Naive thymus-derived CD8-positive, alpha-beta T cell (primary cell): ENCODE measurements at places on chromosomes 6 and 20. TPM values are rescaled to one million over a fixed set of nuclear protein-coding genes. Genes with fewer than 3 reads are reported as not detected.

DNA sequence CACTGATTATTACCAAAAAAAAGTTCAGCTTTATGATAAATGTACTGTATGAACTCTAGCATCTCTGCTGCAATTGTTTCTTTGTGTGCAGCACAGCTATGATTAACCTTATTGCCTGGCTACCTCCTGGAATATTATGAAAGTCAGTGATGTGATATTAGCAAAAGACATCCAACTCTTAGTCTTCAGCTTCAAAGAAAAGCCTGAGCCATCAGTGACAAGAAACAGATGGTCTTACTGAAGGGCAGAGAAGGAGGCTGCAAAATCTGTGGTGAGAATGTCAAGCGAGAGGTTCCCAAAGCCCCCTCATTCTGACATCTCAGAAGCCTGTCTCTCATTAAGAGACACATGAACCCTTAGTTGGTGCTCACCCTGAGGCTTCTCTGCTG lies 89.4 kb upstream of the TNFAIP3 start:
- DNase-seq = no peak

DNA sequence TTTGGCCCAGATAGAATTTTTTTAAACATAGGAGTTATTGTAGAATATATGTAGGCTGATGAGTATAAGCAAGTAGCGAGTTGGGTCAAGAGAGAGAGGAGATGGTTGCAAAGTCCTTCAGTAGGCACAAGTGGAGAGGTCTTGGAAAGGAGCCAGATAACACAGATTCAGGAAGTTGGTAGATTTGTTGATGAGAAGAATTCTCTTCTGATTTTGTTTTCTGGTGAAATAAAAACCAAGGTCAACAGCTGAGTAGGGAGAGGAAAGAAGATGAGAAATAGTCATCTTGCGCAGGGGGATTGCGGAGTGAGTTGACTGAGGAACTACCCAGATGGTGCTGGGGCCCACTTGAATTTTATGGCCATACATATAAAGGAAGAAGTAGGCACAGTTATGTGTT lies 17.4 kb upstream of the CD83 start:
- DNase-seq = no peak

PKIB gene
- total RNA-seq = 0.82 TPM

SNAP91 gene
- total RNA-seq = not detected

DNA sequence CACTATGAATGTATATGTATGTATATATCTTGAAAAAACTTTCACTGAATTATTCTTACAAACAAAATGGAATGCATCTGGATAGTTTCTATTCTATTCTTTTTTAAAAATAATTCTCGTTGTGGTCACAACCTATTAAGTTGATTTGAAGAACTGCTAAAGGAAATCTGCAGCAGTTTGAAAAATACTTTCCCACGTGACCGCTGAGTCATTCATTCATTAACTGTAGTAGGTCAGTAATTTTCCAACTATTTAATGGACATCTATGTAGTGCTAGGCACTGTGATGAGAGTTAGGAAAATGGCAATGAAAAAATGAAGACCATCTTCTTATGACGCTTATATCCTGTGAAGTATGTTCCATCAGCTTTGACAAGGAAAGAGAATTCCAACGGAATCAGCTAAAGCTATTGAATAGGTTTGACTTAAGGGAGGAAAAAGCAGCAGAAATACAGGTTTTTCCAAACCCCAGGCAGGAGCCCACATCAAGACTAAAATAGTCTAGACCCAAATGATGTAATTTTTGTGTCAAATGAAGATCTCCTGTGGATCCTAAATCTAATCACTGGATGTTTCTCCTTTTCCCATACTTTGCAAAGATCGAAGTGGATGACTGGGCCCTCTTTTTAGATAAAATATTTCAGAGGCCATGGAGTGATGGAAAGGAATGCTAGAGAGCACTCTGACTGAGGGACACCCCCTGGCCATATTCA lies 4.1 kb upstream of the EFHC1 start:
- DNase-seq = no peak

SIM1 gene
- not detected for total RNA-seq
